SJSA1 (cell line): ENCODE measurements at places on chromosomes 4 and X. TPM values are rescaled to one million over a fixed set of nuclear protein-coding genes. Genes with fewer than 3 reads are reported as not detected.
A peak's percentile ranks its signal among the peaks of the same experiment; 100 is the strongest.

GRCh38 chr4:47471591-47471990 is 8.1 kb upstream of the COMMD8 start:
- DNase-seq, result no peak

- DNase-seq, result peak; percentile 48
Observed at GRCh38 chr4:56979421-56980072, 851 bp downstream of the POLR2B start.

The GNRHR gene
- total RNA-seq, result not detected in 2 replicates

GRCh38 chr4:8133897-8134563 is 24.6 kb downstream of the ABLIM2 start:
- no peak for DNase-seq

GRCh38 chr4:158208963-158209640 is 1.2 kb upstream of the TMEM144 start:
- DNase-seq, result no peak

GRCh38 chr4:37685823-37686372 is 278 bp downstream of the RELL1 start:
- DNase-seq, result peak; percentile 42

DNA sequence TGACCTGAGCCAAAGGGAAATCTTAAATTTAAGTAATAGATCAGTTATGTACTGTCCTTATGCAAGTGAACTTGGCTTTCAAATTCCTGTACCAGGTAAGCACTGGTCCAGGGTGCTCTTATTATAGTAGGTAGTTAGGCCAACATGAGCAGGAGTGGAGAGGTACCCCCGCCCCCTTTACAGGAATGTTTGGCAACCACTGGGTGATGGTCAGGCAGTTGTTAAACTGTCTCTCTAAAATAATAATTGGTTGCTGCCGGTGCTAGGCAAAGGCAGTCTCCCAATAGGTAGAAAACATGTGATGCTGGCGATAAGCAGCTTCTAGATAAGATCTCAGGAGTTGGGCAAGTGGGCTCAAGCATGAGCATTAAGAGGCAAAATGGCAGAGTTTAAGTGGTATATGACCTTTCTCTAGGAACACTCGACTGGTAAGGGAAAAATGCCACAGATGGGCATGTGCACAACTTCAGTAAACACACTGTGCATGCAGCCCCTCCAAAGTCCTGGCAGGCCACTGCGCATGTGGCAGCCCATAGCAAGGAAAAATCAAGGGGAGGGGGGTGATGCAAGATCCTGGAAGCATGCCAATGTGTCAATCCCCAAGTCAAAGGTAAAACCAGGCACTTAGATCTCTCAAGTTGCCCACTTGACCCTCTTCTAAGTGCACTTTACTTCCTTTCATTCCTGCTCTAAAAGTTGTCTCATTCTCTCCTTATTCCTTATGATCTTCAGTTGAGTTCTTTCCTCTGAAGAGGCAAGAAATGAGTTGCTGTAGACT is 1239.7 kb downstream of the C4orf33 start:
- DNase-seq, result no peak

The TCP11X2 gene
- total RNA-seq, result not detected in 2 replicates

DNA sequence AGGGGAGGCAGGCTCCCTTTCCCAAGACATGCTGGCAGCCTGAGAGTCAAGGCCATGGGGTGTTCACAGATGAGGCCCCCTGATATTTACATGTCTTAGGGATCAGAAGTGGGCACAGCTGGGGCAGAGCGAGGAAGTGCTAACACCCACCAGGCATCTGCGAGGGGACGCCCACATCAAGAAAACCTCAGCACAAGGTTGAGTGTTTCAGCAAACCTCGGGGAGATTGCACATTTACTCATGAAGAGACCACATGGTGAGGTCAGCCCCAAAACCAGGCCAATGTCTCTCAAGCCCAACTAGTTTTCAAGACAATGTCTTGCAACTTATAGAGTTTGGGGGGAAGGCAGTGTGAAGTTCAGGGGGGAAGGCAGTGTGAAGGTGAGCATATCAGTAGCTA is 55.2 kb downstream of the CLNK start:
- no peak for DNase-seq

DNA sequence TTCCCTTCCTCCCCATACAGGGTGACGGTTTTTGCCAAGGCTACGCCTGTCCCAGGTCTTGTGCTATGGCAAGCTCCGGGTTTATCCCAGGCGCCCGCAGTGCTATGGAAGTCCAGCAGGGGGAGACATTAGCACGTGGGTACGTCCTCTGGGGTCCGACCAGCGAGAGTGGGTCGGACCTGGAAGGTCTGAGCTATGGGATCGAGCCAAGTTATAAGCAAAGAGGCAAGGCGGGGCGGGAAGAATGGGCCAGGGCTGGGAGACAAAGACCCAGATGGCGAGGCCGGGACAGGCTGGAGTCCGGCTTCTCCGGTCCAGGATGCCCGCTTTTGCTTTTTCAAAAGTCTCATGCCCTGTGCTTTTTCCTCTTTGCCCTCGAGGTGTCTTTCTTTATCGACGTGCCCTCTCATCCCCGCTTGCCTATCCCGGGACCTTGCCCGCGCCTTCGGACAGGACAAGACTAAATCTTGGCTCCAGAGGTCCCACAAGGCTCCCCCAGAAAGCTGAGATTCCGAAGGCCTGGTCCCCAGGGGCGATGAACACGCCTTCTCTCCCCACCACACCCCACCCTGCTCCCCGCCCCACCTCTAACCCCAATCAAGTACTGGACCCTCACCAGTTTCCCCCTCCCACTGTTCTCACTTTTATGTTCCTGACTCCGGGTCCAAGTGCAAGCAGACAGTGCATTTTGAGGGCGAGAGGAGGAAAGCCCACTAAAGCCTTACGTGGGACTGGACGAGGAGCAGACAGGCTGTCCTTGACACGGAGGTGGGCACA is 785 bp upstream of the EFNB1 start:
- peak; percentile 70 for DNase-seq

GRCh38 chrX:33128048-33128805 is 83.1 kb downstream of the DMD start:
- DNase-seq, result no peak

The DUX4 gene
- not detected in 2 replicates for total RNA-seq

The VCX2 gene
- not detected in 2 replicates for total RNA-seq

- DNase-seq, result no peak
Observed at GRCh38 chr4:25141592-25141991, 18.7 kb downstream of the SEPSECS start.

The MAGEB2 gene
- not detected in 2 replicates for total RNA-seq

The NKAP gene
- 4.2 and 7.3 TPM in 2 replicates for total RNA-seq

The PF4V1 gene
- total RNA-seq, result not detected in 2 replicates

DNA sequence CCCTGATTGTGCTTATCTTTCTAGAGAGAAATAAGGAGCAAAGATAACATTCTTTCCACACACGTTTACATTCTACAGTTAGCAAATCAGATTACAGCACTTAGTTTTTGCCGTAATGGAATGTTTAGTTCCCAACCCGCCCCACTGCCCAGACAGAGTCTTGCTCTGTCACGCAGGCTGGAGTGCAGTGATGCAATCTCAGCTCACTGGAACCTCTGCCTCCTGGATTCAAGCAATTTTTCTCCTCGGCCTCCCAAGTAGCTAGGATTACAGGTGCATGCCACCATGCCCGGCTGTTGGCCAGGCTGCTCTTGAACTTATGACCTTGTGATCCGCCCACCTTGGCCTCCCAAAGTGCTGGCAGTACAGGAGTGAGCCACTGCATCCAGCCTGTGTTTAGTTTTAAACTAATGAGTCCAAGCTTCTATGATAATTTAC is 8.4 kb upstream of the PRPS1 start:
- DNase-seq, result peak; percentile 45

DNA sequence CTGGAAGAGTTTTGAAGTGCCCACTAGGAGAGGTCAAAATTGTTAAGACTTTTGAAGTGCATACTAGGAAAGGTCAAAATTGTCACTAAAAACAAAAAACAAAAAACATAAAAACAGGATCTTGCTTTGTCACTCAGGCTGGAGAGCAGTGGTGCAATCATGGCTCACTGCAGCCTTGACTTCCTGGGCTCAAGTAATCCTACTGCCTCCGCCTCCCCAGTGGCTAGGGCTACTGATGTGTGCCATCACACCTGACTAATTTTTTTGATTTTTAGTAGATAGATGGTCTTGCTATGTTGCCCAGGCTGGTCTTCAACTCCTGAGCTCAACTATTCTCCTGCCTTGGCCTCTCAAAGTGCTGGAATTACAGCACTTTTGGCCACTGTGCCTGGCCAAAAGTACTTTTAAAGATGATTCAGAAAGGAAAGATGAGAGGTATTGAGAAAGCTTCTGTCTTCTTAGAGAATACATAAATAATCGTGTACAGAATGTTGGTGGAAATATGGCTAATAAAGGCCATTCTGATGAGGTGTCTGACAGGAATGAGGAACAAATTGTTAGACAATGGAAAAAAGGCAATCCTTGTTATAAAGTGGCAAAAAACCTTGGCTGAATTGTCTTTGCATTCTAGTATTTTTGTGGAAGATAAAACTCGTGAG is 43.3 kb upstream of the STX18 start:
- DNase-seq, result no peak

DNA sequence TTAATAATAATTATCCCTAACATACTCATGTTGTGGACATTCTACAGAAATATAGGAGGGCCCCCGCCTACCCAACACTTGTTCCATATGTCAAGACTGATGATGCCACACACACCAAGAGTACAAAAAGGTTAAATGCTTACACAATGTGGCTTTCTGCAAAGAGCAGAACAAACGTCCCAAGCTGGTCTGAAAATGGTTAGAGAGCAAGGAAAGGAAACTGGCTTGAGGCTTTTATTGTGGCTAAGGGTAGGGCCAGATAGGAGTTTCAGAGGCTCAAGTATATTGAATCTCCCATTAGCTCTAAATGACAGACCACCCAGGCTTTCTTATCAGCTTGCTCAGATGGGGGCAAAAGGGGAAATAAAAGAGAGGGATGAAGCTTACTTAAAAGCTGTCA is 134.1 kb upstream of the C1QTNF7 start:
- no peak for DNase-seq

- no peak for DNase-seq
Observed at GRCh38 chrX:150508451-150509367, 59.7 kb upstream of the MTM1 start.
